ENCODE measurements at places on chromosomes 6 and 20.

DNA sequence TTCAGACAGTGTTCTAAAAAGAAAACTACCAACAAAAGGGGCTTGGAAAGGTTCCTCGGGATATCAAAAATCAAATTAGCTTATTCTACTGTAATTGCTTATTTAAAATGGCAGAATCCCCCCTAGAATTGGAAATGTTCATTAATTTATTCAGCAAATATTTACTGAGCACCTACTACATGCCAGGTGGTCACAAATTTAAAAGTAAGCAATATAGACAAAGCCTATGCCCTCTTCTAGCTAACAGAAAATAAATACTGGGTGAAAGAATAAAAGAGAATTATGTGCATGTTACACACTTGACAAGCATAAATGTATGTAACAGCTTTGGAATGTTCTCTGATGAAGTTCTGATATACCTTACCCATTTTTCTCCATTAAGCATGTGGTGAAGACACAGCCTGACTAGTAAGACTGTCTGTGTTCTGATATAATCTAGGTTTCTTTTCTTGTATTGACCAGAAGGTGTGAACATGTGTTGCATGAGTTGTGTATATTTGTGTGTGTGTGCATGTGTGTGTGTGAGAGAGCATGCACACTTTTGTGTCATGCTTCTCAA lies 606.7 kb upstream of the CITED2 start:
- no peak for DNase-seq

DNA sequence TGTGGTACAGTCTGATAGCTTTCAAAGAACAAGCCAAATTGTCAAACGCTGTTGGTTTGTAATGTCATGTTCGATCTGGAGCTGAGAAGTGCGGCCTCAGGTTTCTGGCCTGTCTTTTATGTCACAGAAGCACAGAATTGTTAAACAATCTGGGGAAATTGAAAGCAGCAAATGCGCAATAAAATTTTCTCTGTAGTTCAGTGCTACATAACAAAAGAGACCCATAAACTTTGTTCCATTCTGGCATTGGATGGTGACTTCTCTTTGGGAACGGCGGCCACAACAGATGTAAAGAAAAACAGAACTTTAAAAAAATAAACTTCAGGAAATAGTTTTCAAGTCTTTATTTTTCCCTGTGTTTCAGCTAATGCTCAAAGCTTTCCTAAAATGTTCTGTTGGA lies 106.9 kb downstream of the PRL start:
- DNase-seq: no peak

- no peak for DNase-seq
Measured at GRCh38 chr20:38117635-38118034, 47.4 kb downstream of the TGM2 start.

DNA sequence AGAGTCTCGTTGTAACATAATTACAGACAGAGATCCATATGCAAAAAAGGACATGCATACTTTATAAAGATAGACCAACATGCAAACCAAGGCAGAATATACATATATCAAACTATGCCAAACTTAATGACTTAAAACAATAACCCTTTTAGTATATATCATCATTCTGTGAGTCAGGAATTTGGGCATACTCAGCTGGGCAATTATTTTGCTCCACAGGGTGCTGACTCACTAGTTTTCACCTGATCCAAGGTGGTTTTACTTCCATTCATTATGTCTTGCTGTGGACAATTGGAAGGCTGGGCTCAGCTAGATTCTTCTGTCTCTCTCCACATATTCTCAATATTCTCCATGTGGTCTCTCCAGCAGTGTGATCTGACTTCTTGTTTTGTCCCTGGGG lies 41.2 kb upstream of the RNF146 start:
- no peak for DNase-seq

- no peak for DNase-seq
Measured at GRCh38 chr20:59402681-59403080, 102.3 kb downstream of the EDN3 start.

DNA sequence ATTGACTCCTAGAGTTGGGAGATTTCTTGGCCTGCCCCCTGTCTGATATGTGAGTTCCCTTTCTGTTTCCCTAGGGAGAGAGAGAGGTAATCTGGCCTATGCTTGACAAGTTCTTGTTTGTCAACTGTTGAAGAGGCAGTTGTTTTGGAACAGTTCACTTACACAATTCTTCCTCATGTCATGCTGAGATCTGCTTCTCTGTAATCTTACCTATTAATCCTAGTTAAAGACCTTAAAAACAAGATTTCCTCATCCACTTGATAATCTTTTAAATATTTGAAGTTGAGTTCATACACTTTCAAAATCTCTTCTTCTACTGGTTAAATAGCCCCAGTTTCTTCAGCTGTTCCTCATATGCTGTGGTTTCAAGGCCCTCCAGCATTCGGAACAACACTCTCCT lies 89.9 kb downstream of the FIG4 start:
- DNase-seq: no peak

DNA sequence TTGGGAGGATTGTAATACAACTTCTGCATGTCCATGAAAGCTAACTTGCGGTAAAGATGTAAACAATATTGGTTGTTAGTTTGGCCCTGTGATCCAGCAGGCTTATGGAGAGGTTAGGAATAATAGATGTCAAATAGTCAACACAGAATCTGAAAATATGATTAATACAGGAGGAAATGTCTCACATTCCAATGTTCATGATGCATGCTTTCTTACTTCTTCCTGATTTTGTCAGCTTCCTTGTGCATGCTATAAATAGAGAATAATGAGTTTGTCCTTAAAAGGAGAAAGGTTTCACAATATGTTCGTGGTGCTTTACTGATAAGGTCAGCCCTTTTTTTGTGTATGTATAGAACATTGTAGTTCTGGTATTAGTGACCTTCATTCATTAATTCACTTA lies 136.7 kb downstream of the MMUT start:
- DNase-seq: no peak

GRCh38 chr6:158014505-158015187 lies 33.0 kb downstream of the SYNJ2 start:
- DNase-seq: no peak

DNA sequence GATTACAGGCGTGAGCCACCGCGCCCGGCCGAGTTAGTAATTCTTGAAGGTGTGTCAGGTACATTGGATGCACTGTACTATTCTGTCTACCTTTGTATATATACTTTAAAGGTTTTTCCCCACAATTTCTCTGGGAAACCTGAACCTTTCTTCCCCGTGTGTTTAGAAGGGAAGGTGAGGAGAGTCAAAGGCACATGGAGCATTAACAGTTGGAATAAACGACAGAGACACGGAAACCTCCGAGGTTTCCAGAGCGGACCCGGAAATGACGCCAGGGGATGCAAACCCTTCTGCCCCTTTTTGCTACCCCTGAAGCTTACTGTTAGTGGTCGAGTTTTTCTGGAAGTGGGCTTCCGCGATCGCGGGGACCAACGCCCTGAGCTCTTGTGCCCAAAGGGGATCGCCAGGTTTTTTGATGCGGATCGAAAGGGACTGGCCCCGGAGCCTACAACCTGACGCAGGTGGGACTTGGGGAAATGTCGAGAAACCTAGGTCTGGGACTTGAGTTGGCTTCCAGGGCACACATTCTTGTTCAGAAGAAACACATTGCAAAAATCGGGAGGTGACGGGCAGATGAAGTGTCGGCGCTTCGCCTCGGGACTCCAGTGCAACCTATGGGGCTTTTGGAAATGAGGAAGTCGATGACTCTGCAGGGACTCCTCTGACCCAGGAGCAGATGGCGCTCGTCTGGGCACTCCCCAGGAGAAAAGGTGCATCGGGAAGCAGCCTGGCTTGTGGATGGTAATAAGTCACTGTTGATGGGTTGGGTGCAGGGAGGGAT lies 218.2 kb downstream of the OR2B2 start:
- DNase-seq: no peak

DNA sequence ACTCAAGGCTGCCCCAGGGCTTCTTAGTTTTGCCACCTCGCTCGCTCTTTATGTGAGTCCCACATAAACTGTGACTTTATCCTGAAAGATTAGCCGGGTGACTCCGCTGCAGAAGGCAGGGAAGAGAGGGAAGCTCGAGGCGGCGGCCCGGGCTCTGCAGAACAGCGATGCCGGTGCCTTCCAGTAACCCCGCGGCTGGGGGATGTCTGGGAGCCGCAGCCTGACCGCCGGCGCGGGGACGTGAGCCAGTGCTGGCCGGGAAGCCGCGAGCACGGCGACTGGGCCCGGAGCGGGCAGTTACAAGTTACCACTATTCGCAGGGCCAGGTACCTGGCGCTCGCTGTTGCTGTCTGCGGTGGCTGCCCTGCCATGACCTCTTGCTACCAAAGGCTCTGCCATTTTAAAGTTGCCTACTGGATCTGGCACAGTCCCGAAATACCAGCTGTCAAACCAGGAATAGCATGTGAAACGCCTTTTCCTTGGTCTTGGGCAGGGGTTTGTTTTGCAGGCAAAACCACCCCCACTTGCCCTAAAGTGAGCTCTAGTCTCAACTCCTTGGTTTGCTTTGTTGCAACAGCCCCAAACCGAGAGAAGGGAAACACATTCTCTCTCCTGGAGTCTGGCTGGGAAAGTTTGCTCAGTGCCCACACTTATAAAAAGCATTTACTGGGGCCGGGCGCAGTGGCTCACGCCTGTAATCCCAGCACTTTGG lies 124.0 kb upstream of the SLC2A12 start:
- DNase-seq: no peak

DNA sequence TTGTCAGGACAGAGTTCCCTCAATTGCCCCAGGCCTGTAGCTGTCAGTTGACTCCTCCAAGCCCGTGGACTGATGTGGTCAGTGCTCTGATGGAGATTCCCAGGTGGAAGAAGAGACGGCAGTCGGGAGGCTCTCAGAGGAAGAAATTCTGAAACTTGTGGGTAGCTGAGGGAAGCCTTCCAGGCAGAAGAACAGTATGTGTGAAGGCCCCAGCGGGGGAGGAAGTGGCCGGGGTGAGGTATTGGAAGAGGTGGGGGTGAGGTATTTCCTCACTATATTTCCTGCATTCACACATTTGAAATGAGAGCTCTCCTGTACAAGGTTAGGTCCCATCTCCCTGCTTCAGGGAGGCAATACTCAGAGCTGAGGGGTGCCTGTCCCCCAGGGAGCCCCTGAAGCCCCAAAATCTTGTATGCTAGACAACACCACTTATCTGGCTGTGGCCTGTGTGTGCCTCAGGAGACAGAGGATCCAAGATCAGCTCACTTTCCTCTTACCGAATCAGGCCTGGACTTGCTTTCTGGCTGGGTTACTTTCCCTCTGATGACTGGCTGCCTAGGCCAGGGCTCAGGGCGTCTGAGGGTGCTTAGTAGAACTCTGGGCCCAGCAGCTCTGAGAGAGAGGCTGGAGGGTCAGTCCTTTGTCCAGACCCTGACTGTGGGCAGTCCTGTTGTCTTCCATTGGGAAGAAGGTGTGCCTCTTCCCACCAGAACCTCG lies 49.3 kb upstream of the MYL9 start:
- peak; percentile 55 for DNase-seq

DNA sequence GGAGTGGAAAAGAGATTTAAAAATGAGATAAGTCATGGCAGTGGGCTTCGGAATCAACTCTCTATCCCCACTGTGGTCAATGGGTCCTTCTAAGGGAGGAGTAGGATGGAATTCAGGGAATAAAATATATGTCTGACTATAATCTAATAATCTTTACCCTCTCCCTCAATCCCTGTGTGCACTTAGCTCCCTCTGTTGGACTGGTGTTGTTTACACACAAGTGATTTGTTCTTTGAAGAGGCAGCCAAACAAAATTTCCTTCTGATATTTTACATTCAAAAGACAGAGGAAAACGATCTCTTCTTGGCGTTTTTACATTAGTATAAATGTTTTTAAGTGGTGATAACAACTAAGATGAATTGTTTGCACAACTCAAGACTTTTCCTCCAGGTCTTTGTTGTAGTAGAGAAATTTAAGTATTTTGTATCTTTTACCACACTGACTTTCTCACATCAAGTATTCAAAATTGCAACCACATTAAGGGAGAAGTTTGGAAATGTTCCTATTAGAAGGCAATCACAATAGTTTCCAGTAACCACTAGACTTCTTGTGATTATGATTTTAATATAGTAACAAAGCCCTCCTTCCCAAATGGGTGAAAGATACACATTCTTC lies 317.8 kb downstream of the CENPW start:
- DNase-seq: no peak

- no peak for DNase-seq
Measured at GRCh38 chr20:56418385-56418861, 6.4 kb downstream of the CASS4 start.

DNA sequence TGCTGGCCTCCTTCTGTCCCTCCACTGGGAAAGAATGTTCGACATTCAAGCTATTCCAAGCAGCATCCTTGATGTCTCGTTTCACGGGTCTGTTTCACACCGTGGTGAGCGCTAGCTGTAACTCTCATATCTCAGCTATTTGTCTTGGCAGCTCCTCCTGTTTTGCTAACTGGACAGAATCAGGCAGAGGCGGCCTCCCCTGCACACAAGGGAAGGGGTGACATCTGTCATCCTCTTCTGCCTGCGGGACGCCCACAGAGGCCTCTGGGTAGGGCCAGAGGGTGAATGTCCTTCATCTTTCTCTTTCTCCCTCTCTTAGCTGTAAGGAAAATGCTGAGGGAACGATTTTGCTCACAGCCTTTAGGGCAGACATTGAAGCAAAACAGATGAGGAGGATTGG lies 232.8 kb upstream of the GMDS start:
- DNase-seq: no peak

GRCh38 chr6:166928644-166929541 lies 27.5 kb downstream of the RNASET2 start:
- DNase-seq: no peak

- DNase-seq: no peak
Measured at GRCh38 chr20:37108676-37109075, 12.9 kb upstream of the RBL1 start.

GRCh38 chr6:11223286-11223864 lies 9.1 kb downstream of the NEDD9 start:
- no peak for DNase-seq

DNA sequence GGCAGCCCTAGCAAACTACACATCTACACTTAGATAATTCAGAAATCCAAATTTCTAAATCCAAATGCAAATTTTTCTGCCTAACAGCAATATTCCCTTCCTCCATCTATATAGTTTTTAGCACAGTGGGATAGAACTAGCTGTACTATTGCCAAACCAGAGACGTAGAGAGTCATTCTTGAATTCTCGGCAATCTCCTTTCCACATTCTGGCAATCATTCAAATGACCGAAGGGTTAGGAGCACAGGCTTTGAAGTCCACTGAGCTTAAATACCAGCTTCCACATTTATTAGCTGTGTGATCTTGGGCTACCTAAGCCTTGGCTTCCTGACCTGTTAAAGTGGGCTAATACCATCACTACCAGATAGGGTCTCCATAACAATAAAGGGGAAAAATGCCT lies 3.1 kb upstream of the RPS12 start:
- DNase-seq: no peak

Measured in CD4-positive, alpha-beta T cell (primary cell).